ENCODE measurements at places on chromosomes 12 and 14.

DNA sequence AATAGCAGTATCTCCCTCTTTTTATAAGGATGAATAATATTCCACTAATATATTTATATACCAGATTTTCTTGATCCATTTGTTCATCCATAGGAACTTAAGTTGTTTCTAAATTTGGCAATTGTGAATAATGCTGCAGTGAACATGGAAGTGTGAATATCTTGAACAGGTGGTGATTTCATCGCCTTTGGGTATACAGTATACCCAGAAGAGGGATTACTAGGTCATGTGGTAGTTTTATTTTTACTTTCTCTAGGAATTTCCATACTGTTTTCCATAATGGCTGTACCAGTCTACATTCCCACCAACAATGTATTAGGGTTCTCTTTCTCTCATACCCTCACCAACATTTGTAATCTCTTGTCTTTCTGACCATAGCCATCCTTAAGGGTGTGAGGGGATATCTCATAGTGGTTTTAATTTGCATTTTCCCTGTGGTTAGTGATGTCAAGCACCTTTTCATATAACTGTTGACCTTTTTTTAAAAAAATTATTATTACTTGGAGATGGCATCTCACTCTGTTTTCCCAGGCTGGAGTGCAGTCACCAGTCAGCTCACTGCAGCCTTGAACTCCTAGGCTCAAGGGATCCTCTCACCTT lies 20.5 kb downstream of the PPHLN1 start:
- no peak for DNase-seq

- DNase-seq, result no peak
These were observed 249.7 kb downstream of the SPTSSA start for GRCh38 chr14:34212172-34212929.

GRCh38 chr12:75137896-75138295 lies 71.7 kb downstream of the KCNC2 start:
- DNase-seq, result no peak

- peak; percentile 92 for DNase-seq
These were observed 123.7 kb upstream of the DHRS4 start for GRCh38 chr14:23829736-23830471.

DNA sequence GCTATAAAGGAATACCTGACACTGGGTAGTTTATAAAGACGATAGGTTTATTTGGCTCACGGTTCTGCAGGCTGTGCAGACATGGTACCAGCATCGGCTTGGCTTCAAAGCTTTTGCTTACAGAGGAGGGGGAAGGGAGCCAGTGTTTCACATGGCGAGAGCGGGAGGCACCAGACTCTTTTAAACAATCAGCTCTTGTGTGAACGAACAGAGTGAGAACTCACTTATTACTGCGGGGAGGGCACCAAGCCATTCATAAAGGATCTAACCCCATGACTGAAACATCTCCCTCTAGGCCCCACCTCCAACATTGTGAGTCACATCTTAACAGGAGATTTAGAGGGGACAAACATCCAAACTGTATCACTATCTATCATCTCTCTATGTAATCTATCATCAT lies 227.4 kb downstream of the TMEM132D start:
- DNase-seq, result no peak
